ENCODE measurements at places on chromosomes 11 and 22. TPM values are rescaled to one million over a fixed set of nuclear protein-coding genes. Genes with fewer than 3 reads are reported as not detected.
A peak's percentile ranks its signal among the peaks of the same experiment; 100 is the strongest.

Gene CXCR5
- not detected for total RNA-seq

Gene SLC22A8
- not detected for total RNA-seq

Gene POGLUT3
- 11.9 TPM for total RNA-seq

Gene PGA5
- not detected for total RNA-seq

Gene CALCA
- not detected for total RNA-seq

Gene CARD16
- total RNA-seq: 8.3 TPM

Gene RIBC2
- not detected for total RNA-seq

Gene APBB1
- 75.5 TPM for total RNA-seq

Gene DGAT2
- total RNA-seq: 6.9 TPM

Gene VPS11
- total RNA-seq: 22.0 TPM

GRCh38 chr22:28435140-28435768 is 244.4 kb downstream of the TTC28 start:
- H3K27ac ChIP-seq: peak overlapping the region; percentile 50
- H3K4me1 ChIP-seq: peaks cover 60% of the 10 kb centered on the region
- H3K4me3 ChIP-seq: no peak overlapping the region

- no peaks in the 10 kb centered on the region for H3K36me3 ChIP-seq
- H3K4me3 ChIP-seq: no peak overlapping the region
- DNase-seq: no peak
- no peaks in the 10 kb centered on the region for H3K4me1 ChIP-seq
- peaks cover 78% of the 10 kb centered on the region for H3K27me3 ChIP-seq
Observed at GRCh38 chr22:49449811-49450446, 377.7 kb downstream of the BRD1 start.

- H3K4me3 ChIP-seq: no peak overlapping the region
- no peak for DNase-seq
- no peak overlapping the region for H3K27ac ChIP-seq
- no peaks in the 10 kb centered on the region for H3K36me3 ChIP-seq
- H3K27me3 ChIP-seq: no peaks in the 10 kb centered on the region
Observed at GRCh38 chr11:20861322-20861721, 191.9 kb downstream of the NELL1 start.

DNA sequence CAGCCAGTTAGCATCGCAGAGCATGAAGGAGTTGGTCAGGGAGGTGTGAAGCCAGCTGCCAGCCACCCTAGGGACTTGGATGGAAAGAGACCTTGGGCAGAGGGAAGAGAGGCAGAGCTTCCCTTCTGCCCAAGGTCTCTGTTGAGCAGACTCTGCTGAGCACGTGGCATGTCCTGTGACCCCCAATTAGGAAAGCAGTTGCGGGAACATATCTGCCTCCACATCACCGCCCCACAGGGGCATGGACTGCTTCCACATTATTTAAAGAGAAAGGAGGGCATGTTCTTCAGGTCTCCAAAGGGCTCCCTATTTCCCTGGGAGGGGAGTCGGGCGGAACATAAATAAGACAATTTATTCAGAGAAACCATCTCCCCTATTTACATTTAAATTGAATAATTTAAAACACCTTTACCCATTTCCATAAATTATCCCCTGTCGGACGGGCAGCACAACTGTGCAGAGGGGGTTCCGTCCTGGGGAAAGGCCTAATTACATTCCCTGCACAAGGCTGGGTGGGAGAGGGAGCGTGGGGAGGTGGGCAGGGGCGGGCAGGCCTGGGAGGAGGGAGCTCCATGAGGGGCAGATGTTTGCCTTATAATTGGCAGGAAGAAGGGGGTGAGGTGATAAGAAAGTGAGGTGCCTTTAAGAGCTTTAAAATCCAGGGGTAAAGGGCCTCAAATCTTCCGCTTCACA is 88.8 kb upstream of the THY1 start:
- DNase-seq: no peak
- H3K27ac ChIP-seq: no peak overlapping the region
- no peak overlapping the region for H3K4me3 ChIP-seq
- no peaks in the 10 kb centered on the region for H3K4me1 ChIP-seq

DNA sequence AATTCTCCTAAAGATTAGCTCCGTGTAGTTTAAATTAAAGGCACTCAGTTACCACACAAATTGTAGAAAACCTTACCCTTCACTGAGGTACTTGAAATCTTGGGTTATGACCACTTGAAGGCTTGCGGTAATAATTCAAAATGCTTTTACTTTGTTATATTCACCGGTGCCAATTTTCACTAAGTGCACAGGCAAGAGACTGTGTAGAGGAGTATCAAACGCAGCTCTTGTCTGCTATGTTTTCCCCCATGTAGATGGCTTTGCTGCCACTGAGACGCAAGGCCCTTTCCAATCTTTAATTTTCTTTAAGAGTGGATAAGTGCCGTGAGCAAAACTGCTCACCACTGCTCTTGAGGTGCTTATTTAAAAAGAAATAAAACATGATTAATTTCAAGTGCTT is 155.8 kb downstream of the CADM1 start:
- H3K4me3 ChIP-seq: no peak overlapping the region
- DNase-seq: no peak
- no peaks in the 10 kb centered on the region for H3K36me3 ChIP-seq
- H3K4me1 ChIP-seq: peaks cover 13% of the 10 kb centered on the region

- no peak for DNase-seq
- H3K36me3 ChIP-seq: peaks cover 98% of the 10 kb centered on the region
- no peak overlapping the region for H3K27ac ChIP-seq
- no peaks in the 10 kb centered on the region for H3K4me1 ChIP-seq
- no peaks in the 10 kb centered on the region for H3K27me3 ChIP-seq
Observed at GRCh38 chr11:13367115-13367514, 89.5 kb downstream of the BMAL1 start.

- no peaks in the 10 kb centered on the region for H3K4me1 ChIP-seq
- no peak for DNase-seq
- no peak overlapping the region for H3K4me3 ChIP-seq
- H3K36me3 ChIP-seq: no peaks in the 10 kb centered on the region
Observed at GRCh38 chr11:79189601-79190000, 251.2 kb downstream of the TENM4 start.

DNA sequence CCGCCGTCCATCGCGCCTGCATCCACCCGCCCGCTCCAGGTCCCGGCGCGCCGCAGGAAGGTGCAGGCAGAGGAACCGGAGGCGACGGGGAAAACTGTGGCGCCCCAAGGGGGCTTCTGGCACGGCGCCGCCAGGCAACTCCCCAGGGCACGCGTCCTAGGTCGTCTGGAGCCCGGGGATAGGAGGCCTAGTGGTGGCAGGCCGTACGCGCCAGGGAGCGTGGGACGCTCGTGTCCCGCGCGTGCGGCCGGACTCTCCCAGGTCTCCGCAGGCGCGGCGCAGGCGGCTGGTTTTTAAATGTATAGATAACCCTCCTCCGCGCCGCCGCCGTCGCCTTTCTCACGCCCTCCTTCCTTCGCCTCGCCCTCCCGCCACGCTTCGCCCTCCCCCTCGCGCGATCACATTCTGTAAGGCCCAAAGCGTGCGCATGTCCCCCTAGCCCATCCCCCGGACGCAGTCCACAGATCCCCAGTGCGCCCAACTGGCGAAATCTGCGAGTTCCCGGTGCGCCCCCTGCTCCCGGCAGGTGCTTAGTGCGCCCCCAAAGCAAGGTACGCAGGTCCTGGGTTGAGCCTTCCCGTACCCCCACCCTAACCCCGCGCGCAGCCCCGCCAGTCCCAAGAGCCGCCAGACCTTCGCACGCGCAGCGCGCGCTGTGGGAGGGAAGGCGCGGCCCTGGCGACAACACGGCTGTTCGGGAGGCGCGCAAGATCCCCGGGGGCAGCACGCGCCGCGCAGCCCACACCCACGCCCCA is at the start of gene ASCL2:
ASCL2 (minus strand) TSS at position 267 of the 755 bp plus-strand sequence; CDS start at position 11, 256 bp downstream.
- H3K4me1 ChIP-seq: peaks cover 27% of the 10 kb centered on the region
- peak within 1 kb of the TSS; percentile 33 for H3K27ac ChIP-seq
- DNase-seq: no peak
- H3K4me3 ChIP-seq: peak within 1 kb of the TSS; percentile 64

DNA sequence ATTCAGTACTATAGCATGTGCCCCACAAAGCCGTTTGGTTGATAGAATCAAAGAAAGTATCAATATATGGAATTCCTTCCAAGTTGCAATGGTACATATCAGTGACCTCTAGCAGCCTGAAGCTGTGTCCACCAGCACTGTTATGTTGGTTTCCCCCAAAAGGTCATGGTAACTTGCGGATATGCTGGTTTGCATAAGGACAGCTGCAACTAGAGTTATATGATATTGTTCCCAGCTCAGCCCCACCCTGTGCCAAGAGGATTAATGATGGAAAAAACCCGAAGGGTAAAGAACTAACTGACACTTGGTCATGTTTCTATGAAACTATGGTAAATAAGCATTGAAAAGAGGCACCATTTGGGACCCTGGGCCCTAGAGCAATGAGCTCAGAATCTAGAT is 93.5 kb downstream of the PDHX start:
- H3K4me1 ChIP-seq: peaks cover 7% of the 10 kb centered on the region
- no peak overlapping the region for H3K27ac ChIP-seq
- no peaks in the 10 kb centered on the region for H3K36me3 ChIP-seq
- DNase-seq: no peak

DNA sequence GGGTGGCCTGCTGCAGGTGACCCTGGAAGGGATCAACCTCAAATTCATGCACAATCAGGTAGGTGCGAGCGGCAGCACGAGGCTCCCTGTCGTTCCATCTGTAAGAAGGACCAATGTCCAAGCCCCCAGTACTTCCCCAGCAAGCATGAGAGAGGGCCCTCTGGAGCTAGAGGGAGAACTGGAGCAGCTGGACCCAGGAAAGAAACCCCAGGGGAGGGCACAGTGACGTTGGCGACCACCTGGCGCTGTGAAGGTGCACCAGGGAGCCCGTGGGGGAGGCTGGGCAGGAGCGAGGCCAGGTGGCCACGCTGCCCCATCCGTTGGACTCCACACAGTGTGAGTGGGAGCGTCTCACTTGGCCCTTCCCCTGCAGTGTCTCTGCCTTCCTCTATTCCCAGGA is 28.0 kb downstream of the MYBPC3 start:
- no peak overlapping the region for H3K27ac ChIP-seq
- peaks cover 25% of the 10 kb centered on the region for H3K4me1 ChIP-seq
- H3K36me3 ChIP-seq: peaks cover 55% of the 10 kb centered on the region
- no peak overlapping the region for H3K4me3 ChIP-seq
- H3K27me3 ChIP-seq: no peaks in the 10 kb centered on the region

All from left ventricle myocardium inferior (tissue), 1 donor.